Left lobe of liver (tissue), 2 donors: ENCODE measurements at places on chromosomes 3 and 15. TPM values are rescaled to one million over a fixed set of nuclear protein-coding genes. Genes with fewer than 3 reads are reported as not detected.

The AGTR1 gene
- 25.5 TPM for total RNA-seq

The ALPK3 gene
- total RNA-seq, result 2.7 TPM

DNA sequence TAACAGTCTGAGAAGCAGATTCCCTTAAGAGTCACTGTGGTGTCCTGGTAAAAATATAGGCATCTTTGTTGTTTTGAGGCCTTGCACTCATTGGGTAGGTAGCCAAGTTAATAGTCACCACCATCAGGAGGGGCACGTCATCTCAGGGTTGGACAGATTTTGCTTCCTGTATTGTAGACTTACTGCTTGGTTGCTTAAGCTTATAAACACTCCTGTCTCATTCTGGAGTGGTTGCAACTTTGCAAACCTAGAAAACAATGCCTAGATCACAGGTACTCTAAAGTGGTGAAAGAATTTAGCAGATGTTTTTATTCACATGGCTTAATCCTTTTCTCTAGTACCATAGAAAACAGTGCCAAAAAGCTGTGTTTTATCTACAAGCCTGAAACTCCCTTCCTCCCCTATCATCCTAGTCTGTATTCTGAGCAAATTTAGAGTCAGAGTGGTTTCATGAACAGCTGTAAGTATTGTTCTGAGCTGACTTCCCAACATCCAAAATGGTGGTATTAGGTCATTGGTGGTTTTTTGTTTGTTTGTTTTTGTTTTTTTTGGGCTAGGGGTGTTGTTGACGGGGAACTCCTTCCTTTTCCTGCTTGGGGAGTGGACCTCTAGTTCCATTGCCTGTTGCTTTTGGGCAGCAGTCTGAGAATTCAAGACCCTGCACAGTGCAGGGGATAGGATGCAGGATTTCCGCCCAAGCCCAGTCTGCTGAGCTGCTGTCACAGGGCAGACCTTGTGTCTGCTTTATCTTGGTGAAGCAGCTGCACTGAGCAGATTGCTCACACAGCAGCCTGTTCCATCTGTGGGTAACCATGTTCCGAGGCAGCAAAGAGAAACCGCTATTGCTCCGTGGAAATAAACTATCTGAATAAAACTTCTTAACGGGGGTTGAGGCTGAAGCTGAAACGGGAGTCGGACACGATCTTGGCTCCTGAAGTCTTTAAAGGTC is 202.0 kb downstream of the AKAP13 start:
- DNase-seq, result peak; percentile 57

The IL20RB gene
- total RNA-seq, result 6.9 TPM

The KBTBD13 gene
- total RNA-seq, result not detected
